ENCODE measurements at places on chromosomes 4 and X. TPM values are rescaled to one million over a fixed set of nuclear protein-coding genes. Genes with fewer than 3 reads are reported as not detected.

Gene NOX1
- 94.9 TPM for total RNA-seq

Gene PPP2R2C
- not detected for total RNA-seq

Gene SNCA
- 1.4 TPM for total RNA-seq

Gene HAND2
- total RNA-seq = 2.0 TPM

Gene ODAM
- total RNA-seq = not detected

Gene MTMR8
- 9.0 TPM for total RNA-seq

All from left colon (tissue), 2 donors.